ENCODE measurements at places on chromosomes 13 and 19.

DNA sequence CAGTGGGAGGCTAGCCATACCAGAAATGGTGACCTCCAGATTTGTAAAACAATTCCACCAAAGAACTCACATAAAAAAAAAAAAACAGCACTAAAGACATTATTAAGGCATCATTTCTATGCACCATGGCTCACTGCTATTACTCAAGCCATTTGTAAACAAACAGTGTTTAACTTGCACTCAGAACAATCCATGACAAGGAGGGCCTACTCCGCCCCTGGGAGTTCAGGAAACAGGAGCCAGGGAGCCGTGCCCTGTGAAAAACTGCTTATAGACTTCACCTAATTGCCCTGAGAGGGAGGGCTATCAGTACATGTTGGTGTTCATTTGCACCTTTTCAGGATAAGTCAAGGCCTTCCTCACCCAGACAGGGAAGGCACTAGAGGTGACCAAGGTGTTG is 103.2 kb downstream of the ZNF429 start:
- no peak for DNase-seq

DNA sequence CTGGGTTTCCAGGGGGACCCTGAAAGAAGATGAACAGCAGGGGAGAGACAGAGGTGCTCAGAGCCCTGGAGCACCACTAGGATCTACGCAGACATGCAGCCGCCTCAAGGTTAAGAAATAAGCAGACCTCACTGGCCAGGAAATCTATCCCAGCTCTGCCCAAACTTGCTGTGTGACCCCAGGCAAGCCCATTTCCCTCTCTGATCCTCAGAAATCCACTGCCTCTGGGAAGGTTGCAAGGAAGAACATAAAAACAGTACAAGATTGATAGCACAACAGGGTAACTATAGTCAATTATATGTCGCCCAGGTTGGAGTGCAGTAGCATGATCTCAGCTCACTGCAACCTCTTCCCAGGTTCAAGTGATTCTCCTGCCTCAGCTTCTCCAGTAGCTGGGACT is 20.8 kb downstream of the COL5A3 start:
- no peak for DNase-seq

- DNase-seq = no peak
Observed at GRCh38 chr13:36157480-36157879, 26.3 kb upstream of the DCLK1 start.

DNA sequence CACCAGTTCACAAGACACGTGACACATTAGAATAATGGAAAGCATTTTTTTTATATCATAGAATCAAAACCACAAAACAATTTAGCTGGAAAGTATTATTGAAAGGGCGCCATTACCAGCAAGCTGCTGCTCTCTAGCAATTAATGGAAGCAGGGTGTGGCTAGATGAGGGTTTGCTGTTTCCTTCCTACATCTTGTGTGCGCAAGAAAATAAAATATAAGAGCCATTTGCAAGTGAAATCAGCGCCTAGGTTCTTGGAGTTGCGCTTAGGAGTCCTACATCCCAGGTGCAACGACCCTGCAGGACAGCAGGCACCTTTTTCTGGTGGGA is 140.9 kb downstream of the ZNF536 start:
- DNase-seq = no peak

- no peak for DNase-seq
Observed at GRCh38 chr19:8641221-8641907, 10.9 kb downstream of the NFILZ start.

- no peak for DNase-seq
Observed at GRCh38 chr13:40063703-40064102, 408.2 kb downstream of the COG6 start.

- peak; percentile 31 for DNase-seq
Observed at GRCh38 chr19:47229676-47230053, 1.3 kb downstream of the BBC3 start.

DNA sequence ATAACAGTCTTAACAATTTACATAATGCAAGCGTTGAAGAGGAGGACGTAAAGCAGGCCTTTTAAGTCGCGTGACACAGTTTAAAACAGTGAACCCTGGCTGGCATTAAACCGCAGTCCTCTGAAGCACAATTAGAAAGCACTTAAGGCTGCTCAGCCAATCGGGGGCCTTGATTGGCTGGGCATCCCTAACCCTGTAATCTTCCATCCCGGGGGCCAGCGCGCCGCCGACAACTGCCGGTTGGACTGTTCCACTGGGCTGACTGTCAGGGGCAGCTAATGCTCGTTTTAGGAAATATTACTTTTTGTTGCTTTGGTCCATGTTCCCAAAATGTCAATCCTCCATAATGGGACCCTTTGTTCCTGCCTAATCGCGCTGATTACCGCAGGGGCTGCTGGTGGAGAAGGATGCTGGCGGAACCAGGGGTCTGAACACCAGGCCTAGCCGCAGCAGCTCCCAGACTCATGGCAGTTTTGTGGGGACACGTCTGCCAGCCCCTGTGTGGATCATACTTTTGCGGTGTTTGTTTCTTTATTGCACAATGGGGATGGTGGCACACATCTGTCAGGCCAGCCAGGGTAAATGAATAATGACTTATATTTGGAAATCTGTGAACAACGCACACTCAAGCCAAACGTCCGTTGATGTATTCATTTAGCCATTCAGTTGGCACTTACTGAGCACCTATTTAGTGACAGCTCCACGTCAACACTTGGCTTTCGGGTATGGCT is 127.1 kb upstream of the SPACA7 start:
- no peak for DNase-seq

GRCh38 chr13:110299283-110299840 is 7.6 kb downstream of the COL4A1 start:
- DNase-seq = no peak

- DNase-seq = no peak
Observed at GRCh38 chr13:110162866-110163658, 143.9 kb downstream of the COL4A1 start.

DNA sequence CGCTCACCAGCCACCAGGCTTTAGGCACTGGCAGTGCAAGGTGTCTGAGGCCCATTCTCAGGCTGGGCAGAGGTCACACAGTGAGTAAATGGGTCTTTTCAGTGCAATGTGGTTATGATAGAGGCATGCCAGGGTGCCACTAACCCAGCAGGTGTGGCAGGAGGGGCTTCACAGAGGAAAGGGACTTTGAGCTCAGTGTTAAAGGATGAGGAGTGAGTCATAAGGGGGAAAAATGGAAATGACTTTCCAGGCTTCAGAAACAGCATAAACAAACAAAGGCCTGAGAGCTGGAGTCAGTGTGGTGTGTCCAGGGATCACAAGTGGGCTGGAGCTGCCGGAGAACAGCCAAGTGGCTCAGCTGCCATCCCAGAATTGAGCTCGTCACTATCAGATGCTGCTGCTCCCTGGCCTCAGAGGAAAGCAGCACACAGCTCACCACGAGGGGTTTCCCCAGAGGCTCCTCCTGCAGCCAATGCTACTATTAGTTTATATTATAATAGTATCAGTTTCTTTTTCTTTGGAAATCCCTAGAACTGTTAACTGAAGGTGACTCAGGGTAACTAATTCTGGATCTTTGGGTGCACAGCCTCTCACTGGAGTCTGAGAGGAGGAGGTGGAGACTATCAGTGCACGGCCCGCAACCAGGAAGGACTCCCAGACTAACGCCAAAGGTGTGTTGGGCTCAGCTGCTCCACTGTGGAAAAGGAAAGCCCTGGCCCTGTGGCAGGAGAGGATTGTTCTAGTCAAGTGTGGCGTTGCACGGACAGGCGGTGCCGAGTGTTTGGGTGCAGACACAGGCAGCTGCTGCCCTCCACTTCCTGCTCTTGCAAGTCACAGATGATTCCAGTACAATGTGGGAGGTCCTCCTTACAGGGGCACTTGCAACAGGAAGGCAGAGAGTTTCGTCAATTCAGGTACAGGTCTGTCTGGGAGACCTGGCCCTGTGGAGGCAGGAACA is 39.5 kb downstream of the DHRS12 start:
- peak; percentile 71 for DNase-seq

- DNase-seq = no peak
Observed at GRCh38 chr13:94389604-94390351, 89.7 kb downstream of the DCT start.

GRCh38 chr19:53518716-53519115 is 19.2 kb upstream of the ZNF331 start:
- no peak for DNase-seq

- DNase-seq = no peak
Observed at GRCh38 chr13:25881971-25882451, 169.8 kb downstream of the SHISA2 start.

GRCh38 chr13:99265821-99266426 is 7.7 kb upstream of the GPR18 start:
- DNase-seq = peak; percentile 80

DNA sequence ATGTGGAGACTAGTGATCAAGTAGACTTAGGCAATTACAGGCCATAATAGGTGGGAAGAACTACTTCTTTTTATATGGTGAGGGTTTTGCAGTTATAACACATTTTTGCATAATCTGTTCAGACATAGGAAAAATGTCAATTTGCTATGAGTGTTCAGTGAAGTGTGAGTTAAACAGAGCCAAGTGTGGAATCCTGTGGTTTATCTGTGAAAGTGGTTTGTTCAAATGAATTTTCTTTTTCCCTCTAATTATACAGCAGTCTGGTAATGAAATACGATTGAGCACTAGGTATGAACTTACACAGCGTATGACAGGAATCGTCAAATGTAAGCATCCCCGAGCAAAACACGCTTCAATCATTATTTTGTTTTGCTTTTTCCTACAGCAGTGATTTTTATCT is 178.3 kb downstream of the STK24 start:
- no peak for DNase-seq

GRCh38 chr19:56270676-56271075 is 1.9 kb upstream of the EDDM13 start:
- peak; percentile 59 for DNase-seq

- DNase-seq = no peak
Observed at GRCh38 chr13:82506805-82507414, 1375.4 kb downstream of the SLITRK1 start.

DNA sequence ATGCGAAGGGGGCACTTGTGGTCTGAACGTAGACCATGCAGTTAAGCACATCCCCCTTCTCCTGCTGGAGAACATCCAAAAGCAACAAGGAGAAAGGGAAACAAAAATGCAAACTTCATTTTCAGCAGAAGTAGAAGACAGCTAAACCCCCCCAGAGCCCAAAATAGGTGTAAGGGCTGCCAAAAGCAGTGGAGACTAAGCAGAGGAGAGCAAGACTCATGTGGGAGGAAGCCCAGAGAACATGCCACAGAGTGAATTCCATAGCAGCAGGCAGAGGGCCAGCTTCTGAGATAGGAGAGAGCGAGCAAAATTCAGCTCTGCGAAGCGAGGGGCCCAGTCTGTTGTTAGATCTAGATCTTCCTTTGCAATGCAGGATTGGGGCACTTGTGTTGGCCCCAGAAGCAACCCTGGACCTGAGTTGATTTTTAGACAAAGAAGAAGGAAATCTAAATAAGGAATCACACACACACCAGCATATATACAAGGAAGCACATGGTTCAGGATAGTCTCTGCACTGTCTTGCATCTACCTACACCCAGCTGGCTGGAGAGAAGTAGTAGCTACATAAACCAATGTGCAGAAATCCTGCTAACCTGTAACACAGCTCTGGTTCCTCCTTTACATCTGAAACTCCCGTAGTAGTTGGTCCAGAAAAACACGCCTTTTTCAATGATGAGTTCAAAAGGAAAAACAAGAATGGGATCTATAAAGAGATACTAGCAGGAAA is 199.6 kb downstream of the SPRY2 start:
- DNase-seq = no peak

- no peak for DNase-seq
Observed at GRCh38 chr19:35562336-35562735, 1.1 kb downstream of the ATP4A start.

GRCh38 chr13:99979453-99980200 is 2.0 kb upstream of the ZIC2 start:
- peak; percentile 9 for DNase-seq

DNA sequence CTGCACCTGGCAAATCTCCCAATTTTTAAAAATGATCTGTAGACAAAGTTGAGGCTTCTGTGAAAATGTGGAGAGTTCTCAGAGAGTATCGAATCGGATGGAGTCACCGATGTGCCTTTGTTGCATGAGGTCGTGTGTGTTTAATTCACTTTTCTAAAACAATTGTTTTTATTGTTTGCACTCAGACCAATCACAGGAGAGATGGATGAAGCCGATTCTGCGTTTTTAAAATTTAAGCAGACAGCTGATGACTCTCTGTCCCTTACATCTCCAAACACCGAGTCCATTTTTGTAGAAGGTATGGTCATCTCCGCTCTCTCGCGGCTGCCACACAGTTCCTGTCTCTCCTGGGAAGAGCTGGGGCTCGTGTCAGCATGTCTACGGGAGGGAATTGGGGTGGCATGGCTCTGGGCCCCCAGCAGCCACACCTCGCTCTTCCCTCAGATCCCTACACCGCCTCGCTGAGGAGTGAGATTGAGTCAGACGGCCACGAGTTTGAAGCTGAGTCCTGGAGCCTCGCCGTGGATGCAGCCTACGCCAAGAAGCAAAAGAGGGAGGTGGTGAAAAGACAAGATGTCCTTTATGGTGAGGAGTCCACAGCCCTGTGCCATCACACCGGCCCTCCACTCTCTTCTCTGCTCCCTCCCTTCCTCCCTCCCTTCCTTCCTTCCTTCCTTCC is 47.2 kb downstream of the PEX11G start:
- DNase-seq = no peak

DNA sequence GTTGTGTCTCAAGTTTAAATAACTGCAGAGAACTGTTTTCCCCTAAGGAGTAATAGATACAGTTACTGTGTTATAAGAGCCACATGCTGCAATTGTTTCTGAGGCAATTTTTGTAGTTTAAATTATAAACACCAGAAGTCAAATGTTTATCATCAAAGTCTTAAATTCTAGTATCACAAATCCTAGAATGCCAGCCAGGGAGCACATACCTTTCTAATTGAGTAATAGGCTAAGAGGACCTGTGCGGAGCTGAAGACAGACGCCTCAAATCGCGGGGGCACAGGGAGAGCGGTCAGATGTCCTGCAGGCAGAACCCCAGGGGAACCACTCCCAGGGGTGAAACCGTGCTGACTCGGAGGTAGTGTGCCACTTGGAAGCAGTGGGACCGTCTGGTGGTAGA is 65.2 kb upstream of the TNFRSF19 start:
- DNase-seq = no peak

DNA sequence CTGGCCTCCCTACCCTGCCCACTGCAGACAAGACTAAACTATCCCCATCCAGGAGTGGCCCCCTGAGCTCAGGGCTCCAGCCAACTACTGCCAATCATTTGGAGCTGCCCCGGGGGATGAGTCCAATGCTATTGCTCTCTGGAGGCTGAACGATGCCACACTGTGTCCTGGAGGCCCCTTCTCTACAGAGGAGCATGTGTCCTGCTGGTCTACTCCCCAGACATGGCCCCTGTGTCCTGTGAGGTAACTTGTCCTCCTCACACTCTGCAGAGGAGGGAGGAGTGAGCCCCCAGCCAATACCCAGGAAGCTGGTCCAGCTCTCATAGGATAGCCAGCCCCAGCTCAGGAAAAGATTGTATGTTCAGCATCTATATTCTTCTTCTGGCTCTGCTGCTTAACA is 159.1 kb upstream of the GPR12 start:
- no peak for DNase-seq

Data from CD4-positive, alpha-beta T cell treated with Interleukin-4 for 1 hour (primary cell).